ENCODE measurements at places on chromosomes 11 and 22. TPM values are rescaled to one million over a fixed set of nuclear protein-coding genes. Genes with fewer than 3 reads are reported as not detected.

MICAL2 gene
- 28.2 TPM for total RNA-seq

FAM180B gene
- 0.16 TPM for total RNA-seq

KRTAP5-10 gene
- not detected for total RNA-seq

PKDREJ gene
- total RNA-seq: under 0.01 TPM

OR4A5 gene
- total RNA-seq: not detected

SERPING1 gene
- total RNA-seq: 9.0 TPM

RBM14 gene
- total RNA-seq: 31.8 TPM

ZPR1 gene
- 39.6 TPM for total RNA-seq

TRIM49D1 gene
- not detected for total RNA-seq

HYOU1 gene
- 37.0 TPM for total RNA-seq

PRR33 gene
- total RNA-seq: not detected

PIWIL4 gene
- total RNA-seq: 5.8 TPM

TRPC6 gene
- 6.9 TPM for total RNA-seq

DRD2 gene
- not detected for total RNA-seq

KRTAP5-7 gene
- total RNA-seq: not detected

EMID1 gene
- 31.8 TPM for total RNA-seq

FCHSD2 gene
- 46.6 TPM for total RNA-seq

NLRP14 gene
- 0.94 TPM for total RNA-seq

ESAM gene
- total RNA-seq: 3.7 TPM

FAM111B gene
- total RNA-seq: 3.9 TPM

OR8D1 gene
- not detected for total RNA-seq
